SW 1271 (cell line): ENCODE measurements at places on chromosomes 12 and 14.

DNA sequence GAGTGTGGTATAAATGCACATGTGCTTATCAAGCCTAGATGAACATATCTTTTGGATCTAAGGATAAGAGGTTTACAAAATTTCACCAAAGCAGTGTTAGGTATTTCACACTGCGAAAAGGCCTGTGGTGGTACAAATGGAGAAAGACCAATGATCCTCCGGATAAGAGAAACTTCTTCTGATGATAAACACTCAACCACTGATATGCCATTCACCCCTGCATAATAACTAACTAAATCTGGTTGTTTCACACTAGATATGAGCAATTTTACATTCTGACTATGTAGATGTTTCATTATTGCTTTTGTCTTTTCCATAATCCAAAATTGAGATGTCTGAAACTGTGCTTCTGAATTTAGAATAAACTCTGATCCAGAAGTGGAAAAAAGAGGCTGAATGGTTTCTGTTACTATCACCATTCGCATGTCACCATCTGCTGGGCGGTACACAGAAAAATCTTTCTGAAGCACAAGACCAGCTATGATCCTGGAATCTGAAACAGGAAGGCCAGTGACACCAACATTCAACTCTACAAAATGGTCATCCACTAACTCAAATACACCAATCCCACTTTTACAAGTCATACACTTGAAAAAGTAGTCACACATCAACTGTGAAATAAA, 1.3 kb downstream of the BBS10 start:
- peak; percentile 15 for DNase-seq

DNA sequence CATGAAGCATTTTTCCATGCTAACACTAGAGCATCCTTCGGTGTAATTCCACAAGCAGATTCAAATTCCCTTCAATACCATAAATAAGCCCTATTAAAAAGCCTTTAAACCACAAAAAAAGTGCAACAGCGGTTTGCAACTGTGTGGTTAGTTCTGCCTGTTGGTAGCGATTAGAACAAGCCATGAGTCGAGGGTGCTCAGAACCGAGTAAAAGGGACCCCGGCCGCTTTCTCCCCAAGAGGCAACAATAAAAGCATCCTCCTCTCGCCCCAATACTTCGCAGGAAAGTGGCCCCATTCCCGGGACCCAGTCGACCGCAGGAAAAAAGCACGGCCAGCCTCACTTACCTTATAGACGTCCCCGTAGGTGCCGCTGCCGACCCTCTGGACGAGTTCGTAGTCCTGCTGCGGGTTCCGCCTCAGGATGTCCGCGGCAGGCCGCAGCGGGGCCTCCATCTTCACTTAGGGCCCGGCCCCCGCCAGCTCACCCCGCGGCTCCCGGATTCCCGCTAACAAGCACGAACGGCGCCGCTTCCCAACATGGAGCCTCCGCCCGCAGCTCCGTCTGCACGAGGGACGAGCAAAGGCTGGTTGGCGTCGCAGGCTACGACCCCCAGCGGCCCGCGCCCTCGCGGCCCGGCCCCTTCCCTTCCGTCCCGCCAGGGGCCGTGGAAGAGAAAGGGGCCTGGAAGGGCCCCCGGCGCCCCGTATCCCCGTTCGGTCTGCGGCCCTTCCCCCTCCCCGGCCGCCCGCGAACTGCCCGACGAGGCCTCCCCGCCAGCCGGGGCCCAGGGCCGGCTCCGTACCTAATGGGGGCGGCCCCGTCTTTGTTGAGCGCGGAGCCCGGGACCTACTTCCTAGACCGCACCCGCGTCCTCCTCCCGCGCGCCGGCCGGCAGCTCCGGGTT, 521 bp downstream of the MAP4K5 start:
- DNase-seq: peak; percentile 37

- DNase-seq: no peak
Observed at GRCh38 chr14:64147126-64147790, 146.9 kb downstream of the ESR2 start.

DNA sequence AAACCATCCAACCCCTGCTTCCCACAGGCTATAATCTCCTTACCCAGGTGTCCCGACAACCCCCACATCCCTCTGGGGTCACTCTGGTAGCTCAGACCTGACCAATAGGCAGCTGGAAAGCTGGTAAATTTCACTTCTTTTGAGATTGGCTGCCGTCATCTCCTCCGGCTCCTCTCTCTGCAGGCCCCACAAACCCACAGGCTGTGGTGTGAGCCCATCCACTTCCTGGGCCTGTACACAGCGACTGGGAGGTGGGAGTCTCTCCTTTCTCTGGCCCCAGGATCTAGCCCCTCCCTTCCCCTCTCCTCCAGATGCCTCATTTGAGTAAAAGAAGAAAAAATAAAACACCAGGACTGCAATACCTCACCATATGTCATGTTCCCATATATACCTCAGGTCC, 709 bp downstream of the INHBC start:
- no peak for DNase-seq

DNA sequence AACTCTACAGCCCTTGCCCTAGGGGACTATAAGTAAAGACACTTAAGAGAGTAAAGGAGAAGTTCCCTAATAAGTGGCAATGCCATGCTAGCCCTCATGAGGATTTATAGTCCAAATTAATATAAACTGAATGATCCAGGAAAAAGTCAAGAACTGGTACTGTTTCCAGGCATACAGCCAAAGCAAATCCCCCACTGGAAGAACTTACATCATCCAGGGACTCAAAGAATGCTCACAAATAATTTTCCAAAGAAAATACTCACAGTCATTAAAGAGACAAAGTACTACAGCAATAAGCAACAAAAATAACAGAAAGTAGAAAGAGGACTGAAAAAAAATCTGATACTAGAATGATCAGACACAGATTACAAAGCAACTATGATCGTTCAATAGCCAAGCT, 79.7 kb upstream of the RAP1B start:
- no peak for DNase-seq

DNA sequence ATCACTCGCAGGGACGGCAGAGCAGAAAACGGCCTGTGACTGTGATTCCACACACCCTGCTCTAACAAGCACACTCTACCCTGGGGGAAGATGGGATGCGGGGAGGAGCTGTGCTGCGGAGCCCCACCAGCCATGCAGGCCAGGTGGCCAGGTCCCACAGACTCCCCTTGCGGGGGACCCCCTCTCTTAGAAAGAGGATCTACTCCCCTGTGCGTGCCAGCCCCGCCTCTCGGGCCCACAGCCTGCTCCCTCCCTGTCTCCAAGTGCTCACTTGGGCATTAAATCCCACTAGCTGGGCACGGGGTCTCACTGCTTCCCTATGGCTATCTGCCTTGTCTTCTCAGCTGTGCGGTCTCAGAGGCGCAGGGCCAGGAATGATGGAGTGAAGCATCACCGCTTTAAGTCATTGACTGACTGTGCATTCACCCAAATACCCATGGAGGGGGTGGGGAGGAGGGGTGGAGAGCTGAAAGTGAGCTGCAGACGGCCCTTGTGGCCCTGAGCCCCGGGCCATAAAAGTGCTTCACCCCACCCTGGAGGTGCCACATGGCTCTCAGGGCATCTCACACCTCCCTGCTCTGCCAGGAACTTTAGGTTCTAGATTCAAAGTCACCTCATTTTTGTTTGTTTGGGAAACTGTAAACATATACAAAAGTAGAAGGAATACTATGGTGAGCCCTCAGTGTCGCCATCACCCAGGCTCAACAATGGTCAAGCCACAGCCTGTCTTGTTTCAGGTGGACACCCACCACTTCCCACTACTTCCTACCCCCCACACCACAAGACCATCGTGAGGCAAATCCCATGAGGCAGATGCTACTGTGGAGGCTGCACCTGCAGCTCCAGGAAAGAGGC, 9.4 kb downstream of the STX2 start:
- DNase-seq: no peak

DNA sequence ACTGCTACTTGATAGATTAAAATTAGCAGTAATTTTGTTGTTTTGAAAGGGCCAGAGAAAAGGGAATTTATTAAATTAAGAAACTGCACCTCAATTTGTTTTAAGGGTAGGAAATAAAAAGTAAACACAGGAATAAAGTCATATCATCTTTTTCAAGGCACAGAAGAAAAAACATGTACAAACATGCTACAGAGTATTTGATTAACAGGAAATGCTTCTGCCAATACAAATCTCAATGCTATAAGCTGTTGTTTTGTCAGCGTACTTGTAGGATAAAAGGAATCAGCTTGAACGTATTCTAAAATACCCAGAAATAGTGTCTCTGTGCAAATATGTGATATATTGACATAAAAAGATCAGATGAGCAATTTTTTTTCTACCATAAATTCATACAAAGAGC, 474.0 kb upstream of the MGAT4C start:
- no peak for DNase-seq

- no peak for DNase-seq
Observed at GRCh38 chr14:36981832-36982529, 190.4 kb downstream of the SLC25A21 start.

DNA sequence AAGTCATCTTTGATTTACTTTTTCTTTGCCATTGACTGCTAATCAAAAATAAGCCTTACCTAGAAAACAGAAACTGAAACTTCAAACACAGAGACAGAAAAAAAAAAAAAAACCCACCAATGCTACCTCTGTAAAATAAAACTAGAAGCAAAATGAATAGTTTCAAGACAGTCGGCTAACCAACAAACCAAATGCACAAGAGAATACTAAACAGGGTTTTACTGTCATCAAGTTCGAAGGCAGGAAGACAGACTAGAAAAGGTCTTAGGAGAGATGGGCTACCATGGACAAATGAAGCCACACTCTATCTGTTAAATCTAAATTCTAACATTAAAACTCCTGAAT, 59.5 kb downstream of the SEL1L start:
- DNase-seq: no peak

- DNase-seq: no peak
Observed at GRCh38 chr14:93857081-93857480, 68.8 kb upstream of the PRIMA1 start.
